ENCODE measurements at places on chromosomes 13 and 19.

- DNase-seq, result no peak
Observed at GRCh38 chr19:54035215-54036178, 28.2 kb downstream of the VSTM1 start.

DNA sequence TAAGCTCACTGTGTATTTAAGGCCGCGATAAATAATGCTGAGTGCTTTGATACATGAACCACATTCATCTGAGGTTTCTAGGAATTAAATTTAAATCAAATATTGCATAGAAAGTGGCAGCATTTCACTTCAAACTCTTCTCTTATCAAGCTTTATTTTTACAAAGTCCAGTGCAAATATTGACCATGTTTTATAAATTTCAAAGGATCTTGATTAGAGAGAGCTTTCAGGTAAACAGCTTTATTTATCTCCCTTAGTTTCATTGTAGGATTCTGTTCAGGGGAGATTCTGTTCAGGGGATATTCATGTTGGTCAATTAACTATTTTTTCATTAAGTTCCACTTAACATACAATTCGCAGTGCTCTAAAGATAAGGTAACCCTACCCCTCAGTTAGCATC is 249.7 kb upstream of the IRS2 start:
- no peak for DNase-seq

- DNase-seq, result no peak
Observed at GRCh38 chr13:79775830-79776229, 294.9 kb downstream of the NDFIP2 start.

DNA sequence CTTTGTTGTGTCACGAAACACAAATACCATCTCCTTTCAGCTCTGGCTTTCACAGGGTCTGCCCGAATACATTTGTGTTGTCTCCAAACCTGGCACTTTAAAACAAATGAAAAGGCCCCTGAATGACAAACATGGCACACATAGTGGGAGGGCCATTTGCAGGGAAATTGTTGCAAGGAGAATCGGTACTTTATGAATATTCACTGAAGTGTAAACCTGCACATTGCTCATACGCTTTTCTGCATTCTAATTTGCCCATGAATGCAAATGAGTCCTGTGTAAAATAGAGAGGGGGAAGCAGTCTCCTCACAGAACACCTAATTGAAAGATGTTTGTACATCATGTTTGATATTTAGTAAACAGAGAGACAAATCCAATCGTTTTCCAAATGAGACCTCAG is 82.7 kb upstream of the PCDH8 start:
- DNase-seq, result no peak
